ENCODE measurements at places on chromosomes 6 and 20.

DNA sequence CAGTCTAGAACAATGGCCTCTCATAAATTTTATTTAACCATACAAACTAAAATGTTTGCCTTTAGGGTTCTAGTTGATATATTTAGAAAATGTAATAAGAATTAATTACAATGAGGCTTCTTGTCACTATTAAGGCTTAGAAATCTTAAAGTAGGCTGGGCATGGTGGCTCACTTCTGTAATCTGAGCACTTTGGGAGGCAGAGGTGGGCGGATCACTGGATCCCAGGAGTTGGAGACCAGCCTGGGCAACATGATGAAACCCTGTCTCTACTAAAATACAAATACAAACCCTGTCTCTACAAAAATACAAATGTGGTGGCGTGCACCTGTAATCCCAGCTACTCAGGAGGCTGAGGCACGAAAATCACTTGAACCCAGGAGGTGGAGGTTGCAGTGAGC is 99.0 kb upstream of the ADGRF1 start:
- DNase-seq: no peak

DNA sequence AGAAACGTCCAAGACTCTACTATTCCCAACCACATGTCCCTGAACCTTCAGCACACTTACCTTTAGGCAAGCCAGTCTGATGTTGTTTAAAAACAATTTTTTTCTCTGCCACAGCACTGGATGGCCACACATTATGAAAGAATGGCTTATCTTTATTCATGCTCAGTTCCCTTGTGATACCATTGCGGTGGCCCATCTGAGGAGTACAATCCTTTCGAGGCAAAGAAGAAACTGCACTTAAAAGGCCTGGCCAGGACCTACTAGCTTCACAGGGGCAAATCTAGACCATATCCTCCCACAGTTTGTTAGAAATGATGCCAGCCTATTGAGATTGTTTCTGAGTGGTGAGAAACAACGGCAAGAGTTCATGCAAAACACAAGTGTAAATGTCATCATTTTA is 88.4 kb upstream of the PLEKHG1 start:
- DNase-seq: no peak

DNA sequence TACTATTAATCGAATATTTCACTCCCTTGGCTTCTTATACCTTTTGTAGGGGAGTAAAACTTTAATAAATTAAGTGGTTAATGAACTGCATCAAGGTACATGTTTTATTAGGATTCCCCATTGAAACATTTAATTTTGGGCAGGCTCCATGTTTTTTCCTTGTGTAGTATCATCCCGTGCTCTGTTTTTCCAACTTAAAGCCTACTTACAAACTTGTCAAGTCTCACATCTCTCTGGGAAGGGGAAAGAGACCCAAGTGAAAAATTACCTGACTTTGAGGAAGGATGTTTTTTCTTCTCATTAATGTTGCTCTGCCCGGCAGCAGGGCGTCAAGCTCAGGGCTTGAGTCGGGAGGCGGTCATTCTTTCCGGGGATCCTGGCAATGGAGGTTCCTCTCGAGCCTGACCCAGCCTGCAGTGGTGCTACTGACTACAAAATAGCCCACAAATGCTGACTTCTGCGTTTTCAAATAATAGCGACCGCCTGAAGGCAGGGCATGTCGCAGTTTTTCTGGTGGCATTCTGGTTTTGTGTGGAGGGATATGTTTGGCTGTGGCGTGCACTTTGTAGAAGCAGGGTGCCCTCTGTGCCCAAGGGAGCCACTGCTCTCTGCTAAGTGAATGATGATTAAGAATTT is 2.4 kb downstream of the DSP start:
- DNase-seq: no peak

GRCh38 chr6:115544765-115545671 is 515.7 kb downstream of the FRK start:
- DNase-seq: no peak

GRCh38 chr6:132023490-132023889 is 72.3 kb upstream of the CCN2 start:
- DNase-seq: no peak

DNA sequence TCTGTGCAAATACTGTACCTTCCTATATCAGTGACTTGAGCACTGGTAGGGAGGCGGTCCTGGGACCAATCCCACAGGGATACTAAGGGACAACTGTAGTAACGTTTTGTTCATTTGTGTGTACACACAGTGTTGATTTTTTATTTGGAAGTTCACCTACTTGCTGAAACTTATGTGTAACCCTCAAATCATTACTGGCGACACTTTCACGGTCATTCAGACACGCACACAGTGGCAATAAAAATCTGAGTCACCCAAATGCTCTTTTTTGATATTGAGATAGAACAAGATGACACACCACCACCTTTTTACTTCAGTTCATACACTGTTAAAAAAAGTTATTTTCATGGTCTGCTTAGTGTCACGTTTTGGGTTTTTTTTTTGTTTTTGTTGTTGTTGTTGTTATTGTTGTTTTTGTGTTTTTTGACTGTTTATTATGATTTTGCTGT is 79.8 kb downstream of the QKI start:
- no peak for DNase-seq

DNA sequence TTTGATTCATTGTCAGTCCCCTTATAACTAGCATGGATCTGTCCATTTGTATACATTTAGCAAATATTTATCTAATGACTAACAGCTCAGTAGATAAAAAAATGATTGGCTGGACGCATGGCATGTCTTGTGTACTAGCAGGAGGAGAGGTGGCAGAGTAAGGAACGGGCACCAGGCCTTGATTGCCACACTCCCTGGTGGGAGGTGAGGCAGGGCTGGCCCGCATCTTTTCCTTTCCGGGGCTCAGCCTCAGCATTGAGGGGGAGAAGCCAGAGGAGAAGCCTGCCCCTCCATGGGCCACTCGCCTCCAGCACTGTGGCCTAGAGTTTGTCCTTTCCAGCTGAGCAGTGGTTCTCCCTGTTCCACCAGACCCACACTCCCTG is 84.9 kb upstream of the TMEM181 start:
- no peak for DNase-seq

DNA sequence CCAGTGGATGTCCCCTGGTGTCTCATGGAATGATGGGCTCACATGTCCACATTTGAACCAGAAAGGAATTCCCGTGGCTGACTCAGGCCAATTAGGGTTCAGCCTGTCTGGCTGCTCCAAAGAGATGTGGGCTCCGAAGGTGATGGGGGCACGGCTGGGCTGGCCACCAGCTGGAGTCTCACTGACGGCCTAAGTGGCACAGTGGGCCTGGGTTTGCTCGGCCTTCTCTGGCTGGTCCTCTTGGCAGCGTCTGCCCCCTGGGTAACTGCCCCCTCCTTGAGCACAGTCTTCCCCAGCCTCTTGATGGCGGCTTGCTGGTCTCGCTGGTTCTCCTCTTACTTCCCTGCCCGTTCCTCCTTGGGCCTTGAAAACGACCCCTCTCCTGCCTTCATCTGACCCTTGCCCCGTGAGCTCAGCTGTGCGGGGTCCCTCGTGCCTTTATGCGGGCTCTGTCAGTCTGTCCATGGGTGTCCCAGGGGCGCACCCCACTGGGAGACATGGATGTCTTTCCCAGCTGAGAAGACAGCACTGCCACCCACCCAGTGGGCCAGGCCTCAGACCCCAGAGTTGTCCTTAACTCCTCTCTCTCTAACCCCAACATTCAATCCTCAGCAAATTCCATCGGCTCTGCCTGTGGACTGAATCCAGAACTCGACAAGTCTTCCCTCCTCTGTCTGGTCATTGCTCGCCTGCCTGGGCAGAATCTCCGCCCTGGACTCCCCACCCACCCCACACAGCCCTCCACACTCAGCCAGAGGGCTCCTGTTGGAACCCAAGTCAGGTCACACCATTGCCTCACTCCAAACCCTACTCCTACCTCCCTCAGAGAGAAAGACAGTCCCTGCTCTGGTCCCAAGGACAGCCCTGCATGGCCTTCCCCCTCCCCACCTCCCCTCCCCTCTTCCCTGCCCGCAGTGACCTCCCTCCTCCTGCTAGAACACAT is 78.7 kb downstream of the CEBPB start:
- DNase-seq: no peak

DNA sequence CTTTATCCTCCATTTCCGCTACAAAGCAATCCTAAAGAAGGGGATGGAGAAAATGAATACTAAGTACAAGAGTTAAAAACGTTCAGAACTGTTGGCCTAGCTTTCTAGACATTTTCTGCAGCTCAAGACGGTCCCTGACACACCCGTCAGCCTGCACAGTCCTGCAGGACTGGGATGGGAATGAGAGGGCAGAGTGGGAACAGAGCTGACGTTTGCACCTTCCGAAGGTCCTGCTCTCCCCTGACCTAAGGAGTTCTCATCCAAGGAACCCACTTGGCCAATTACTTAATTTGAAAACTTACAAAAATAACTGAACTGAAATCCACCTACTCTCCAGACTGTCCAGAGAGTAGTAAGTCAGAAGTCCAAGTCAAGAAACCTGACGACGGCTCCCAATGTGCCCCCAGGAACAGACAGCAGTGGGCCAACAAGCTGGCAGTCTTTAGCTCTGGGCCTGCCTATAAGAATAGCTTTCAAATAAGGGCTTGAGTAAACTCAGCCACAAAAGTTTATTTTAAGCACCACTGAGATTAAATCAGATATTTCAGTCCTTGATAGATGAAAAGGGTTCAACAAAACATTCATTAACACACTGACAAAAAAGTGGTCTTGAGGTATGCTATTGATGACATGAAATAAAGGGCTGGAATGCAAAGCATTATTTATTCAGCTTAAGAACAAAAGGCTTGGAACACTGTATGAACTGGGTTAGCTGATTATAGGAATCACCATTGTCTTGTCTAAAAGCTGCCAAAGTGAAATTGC is 76.8 kb downstream of the CNKSR3 start:
- DNase-seq: no peak

- DNase-seq: no peak
Observed at GRCh38 chr20:17210983-17211382, 15.9 kb upstream of the PCSK2 start.

DNA sequence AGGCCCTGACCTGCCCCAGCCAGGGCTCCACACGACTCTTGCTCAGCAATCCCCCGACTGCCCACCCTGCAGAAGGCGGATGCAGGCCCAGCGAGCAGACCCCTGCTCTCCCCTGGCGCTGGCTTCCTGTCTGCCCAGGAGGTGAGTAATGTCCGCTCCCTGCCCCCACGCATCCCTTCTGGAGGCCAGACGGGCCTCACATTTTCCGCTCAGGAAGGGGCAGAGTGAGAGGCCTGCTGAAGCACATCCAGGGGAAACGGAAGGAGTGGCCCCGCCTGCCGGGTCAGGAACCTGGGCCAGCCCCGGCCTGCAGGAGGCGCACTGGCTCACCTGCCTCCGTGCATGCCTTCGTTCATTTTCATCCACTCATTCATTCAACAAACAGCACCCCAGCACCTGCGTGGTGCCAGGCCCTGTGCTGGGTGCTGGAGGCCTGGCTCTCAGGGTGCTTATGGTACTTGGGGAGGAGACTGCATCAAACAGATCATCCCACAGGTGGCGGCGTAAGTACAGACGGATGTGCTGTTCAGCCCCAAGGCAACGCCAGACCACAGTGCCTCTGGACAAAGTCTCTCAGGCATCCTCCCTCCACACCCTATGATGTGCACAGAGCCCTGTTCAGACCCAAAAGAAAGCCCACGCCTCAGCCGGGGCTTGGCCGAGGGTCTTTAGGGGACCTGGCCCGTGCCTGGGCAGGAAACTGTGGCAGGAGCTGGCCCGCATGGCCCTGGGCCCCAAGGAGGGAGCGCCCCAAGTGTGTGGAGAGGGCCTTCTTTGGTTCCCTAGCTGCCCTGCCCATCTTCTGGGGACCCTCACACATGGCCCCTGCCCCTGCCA is 112.1 kb downstream of the ASXL1 start:
- DNase-seq: no peak

- DNase-seq: no peak
Observed at GRCh38 chr6:131040866-131041265, 22.2 kb downstream of the EPB41L2 start.

DNA sequence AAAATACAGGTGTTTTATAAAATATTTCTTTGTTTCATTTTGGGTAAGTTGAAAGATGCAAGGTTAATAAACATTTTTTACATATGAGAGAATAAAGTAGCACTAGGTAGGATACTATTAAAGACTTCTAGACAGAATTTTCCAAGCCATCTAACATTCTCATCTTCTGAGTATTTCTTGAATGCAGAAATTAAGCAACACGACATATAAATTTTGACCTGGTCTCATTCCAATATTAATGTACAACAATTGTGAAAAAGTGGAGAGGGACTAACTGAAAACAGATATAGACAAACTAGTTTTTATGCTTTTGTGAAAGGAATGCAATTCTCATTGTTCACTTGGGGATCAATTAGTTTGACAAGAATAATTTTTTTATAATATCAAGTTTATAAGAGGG is 11.5 kb upstream of the FOXO3 start:
- DNase-seq: no peak

DNA sequence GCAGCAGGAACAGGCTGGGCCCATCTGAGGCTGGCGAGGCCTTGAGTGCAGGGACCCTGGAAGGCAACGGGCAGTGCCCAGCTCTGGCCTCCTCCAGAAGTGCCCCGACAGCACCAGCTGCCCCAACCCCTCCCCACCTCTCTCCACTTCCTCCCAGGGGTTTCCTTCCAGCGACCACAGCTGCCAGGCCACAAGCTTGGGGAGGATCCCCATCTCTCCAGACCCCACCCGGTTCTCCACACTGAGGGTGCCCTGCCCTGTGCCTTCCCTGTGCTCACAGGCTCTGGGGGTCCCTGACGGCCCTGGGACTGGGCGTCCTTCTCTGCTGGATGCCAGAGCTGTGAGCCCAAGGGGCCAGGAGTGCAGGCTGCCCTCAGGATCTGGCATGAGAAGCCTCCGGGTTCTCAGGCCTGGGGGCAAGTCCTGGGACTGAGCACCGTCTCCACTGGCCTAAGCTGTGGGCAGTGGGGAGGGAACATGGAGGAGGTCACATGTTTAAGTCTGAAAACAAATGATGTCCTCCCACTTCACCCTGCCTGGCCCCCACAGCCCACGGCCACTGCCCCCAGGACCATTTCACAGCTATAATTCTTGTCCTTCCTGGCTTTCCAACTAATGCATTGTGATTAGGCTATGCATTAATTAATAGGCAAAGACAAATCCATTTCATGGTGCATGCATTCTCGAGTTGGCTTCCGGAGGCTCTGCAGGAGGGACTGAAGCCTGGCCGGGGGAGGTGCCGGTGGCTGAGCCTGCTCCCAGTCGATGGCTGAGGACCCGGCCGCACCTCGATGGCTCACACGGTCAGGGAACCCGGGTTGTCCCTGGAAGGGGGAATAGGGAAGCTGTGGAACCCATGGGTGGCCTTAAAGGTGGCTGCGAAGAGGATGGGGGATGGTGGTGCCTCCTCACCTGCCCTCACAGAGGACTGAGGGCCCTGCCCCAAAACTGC is 24.4 kb downstream of the BHLHE23 start:
- DNase-seq: no peak

GRCh38 chr6:144769142-144769541 is 484.0 kb downstream of the UTRN start:
- DNase-seq: no peak

- DNase-seq: no peak
Observed at GRCh38 chr6:135088818-135089809, 34.5 kb upstream of the HBS1L start.

DNA sequence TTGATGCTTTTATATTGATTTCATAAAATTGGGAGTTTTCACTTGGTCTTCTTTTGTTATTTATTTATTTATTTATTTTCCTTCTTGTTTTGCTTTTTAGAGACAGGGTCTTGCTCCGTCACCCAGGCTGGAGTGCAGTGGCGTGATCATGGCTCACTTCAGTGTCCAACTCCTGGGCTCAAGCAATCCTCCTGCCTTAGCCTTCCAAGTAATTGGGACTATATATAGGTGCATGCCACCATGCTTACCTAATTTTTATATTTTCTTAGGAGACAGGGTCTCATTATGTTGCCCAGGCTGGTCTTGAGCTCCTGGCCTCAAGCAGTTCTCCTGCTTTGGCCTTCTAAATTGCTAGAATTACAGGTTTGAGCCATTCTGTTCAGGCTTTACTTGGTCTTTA is 38.3 kb upstream of the MYLK2 start:
- no peak for DNase-seq
